ENCODE measurements at places on chromosomes 11 and 22.

- DNase-seq = no peak
- H3K27me3 ChIP-seq = no peaks in the 10 kb centered on the region
- no peaks in the 10 kb centered on the region for H3K36me3 ChIP-seq
- no peaks in the 10 kb centered on the region for H3K4me1 ChIP-seq
Observed at GRCh38 chr11:79400717-79401330, 40.0 kb downstream of the TENM4 start.

DNA sequence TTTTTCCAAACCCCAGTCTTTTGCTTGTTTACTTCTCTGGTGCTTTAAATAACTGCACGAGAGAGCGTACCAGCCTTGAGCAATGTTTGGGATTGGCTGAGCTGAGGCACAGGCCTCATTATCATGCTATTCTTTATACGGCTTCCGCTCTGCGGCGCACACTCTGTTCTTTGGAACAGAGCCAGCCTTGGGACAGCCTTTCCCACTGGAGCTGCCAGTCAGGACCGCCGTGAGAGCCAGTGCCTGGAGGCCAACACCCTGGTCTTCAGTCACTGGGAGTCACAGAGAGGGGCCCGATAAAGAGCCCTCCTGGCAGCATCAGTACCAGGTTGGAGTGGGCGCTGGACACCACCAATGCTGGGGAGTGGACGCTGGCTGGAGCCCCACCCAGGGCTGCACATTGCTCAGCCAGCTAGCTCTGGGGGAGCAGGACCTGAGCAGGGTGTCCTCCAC lies 125.6 kb downstream of the BCR start:
- H3K36me3 ChIP-seq = peaks cover 31% of the 10 kb centered on the region
- H3K4me1 ChIP-seq = no peaks in the 10 kb centered on the region
- H3K4me3 ChIP-seq = no peak overlapping the region
- H3K27me3 ChIP-seq = no peaks in the 10 kb centered on the region
- DNase-seq = no peak

- H3K36me3 ChIP-seq = peaks cover 1% of the 10 kb centered on the region
- no peaks in the 10 kb centered on the region for H3K4me1 ChIP-seq
- H3K4me3 ChIP-seq = no peak overlapping the region
Observed at GRCh38 chr11:69654660-69655478, 13.9 kb downstream of the CCND1 start.

GRCh38 chr11:18580113-18580766 lies 8.3 kb downstream of the UEVLD start:
- no peaks in the 10 kb centered on the region for H3K27me3 ChIP-seq
- no peak for DNase-seq
- H3K27ac ChIP-seq = no peak overlapping the region
- no peak overlapping the region for H3K4me3 ChIP-seq

DNA sequence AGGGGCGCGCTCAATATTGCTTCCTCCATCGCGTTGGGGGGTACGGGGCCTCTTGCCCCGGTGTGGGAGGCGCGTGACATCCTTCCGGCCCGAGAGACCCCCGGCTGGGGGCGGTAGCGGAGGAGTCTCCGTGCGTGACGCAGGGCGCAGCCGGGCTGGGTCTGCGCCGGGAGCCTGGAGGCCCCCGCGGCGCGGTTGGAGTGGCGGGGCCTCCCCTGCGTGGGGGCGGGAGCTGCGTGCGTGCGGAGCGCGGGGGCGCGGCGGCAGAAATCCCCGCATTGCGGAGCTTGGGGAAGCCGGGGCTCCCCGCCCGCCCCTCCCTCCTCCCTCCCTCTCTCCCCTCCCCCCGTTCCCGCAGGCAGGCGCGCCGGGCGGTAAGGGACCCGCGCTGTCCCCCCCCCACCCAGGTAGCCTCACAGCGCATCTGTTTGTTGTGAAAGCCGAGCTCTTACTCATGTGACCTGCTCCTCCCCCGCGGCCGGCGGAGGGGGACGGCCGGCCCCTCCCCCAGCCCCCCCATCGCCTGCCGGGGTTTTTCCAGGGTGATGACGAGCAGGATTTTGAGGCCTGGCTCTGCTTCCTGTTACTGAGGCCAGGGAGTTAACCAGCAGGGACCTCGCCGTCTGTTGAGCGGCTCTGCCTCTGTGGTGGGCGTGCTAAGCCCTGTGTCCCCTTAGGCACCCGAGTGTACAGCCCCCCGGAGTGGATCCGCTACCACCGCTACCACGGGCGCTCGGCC lies 1.6 kb downstream of the PIM3 start:
- H3K36me3 ChIP-seq = peaks cover 66% of the 10 kb centered on the region
- peaks cover 21% of the 10 kb centered on the region for H3K4me1 ChIP-seq
- no peaks in the 10 kb centered on the region for H3K27me3 ChIP-seq
- peak overlapping the region; percentile 94 for H3K4me3 ChIP-seq
- peak; percentile 60 for DNase-seq

DNA sequence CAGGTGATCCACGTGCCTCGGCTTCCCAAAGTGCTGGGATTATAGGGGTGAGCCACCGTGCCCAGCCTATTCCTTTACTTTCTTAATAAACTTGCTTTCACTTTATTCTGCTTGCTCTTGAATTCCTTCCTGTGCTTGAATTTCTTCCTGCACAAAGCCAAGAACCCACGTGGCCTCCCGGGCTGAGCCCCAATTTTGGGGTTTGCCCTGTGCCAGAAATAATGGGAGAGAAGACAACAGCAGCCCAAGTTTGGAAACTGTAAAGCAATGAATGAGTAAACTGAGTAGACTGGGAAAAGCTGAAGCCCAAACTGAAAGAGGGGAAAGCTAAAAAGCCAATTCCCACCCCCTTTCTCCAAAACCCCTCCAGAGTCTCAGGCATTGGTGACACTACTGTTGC lies 136.4 kb downstream of the NECTIN1 start:
- no peak overlapping the region for H3K27ac ChIP-seq
- H3K4me3 ChIP-seq = no peak overlapping the region
- no peaks in the 10 kb centered on the region for H3K36me3 ChIP-seq

GRCh38 chr22:17483688-17484372 lies 79.5 kb upstream of the SLC25A18 start:
- no peaks in the 10 kb centered on the region for H3K4me1 ChIP-seq
- H3K4me3 ChIP-seq = no peak overlapping the region
- no peak overlapping the region for H3K27ac ChIP-seq
- DNase-seq = no peak
- peaks cover 4% of the 10 kb centered on the region for H3K27me3 ChIP-seq

DNA sequence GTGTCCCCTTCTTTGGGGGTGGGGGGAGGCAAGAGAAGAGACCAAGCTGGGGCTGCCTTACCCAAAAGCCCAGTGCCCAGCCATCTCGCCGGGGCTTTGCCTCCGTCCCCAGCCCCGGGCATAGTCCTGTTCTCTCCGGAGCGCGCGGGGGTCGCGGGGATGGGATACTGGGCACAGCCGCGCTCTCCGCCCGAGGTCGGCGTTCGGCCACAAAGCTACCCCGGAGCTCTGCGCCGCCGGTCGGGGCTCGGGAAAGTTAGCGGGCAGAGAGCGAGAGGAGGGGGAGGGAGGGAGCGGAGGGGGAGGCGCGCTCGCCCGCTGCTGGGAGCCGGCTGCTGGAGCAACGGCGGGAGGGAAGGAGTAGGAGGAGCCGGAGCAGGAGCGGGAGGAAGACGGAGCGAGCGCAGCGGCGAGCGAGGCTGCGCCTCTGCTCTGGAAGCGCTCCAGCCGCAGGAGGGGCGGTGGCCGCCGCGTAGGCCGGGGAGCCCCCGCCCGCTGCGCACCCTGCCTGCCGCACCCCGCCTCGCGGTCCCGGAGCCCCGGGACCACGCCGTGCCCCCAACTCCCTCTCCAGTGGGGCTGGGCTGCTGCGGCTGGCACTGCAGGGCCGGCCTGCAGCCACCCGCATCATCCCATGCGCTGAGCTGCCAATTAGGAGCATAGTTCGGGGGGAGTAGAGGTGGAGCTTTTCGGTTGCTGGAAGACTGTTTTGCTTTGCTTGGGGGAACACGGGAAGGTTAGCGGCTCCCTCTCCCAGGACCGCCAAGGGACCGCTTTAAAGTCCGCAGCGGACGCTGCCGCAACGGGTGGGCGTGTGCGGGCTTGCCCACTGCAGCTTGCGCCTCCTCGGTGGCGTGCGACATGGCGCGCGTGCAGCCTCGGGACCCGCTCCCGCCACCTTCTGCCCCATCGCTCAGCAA lies at the start of gene SCN4B:
TSS of gene SCN4B (minus strand) at position 272 of the 920 bp plus-strand sequence. CDS start at position 122, 150 bp downstream.
- peaks cover 5% of the 10 kb centered on the region for H3K36me3 ChIP-seq
- DNase-seq = no peak
- no peak within 1 kb of the TSS for H3K27ac ChIP-seq
- H3K4me1 ChIP-seq = peaks cover 24% of the 10 kb centered on the region
- peaks cover 59% of the 10 kb centered on the region for H3K27me3 ChIP-seq
- peak within 1 kb of the TSS; percentile 60 for H3K4me3 ChIP-seq

GRCh38 chr22:38946771-38947170 lies 10.6 kb upstream of the APOBEC3A start:
- peaks cover 2% of the 10 kb centered on the region for H3K36me3 ChIP-seq
- no peak overlapping the region for H3K27ac ChIP-seq
- peaks cover 77% of the 10 kb centered on the region for H3K27me3 ChIP-seq
- peaks cover 11% of the 10 kb centered on the region for H3K4me1 ChIP-seq

GRCh38 chr11:19781351-19781750 lies 68.7 kb downstream of the NAV2 start:
- no peak overlapping the region for H3K4me3 ChIP-seq
- H3K36me3 ChIP-seq = peaks cover 2% of the 10 kb centered on the region
- no peak for DNase-seq
- no peak overlapping the region for H3K27ac ChIP-seq

DNA sequence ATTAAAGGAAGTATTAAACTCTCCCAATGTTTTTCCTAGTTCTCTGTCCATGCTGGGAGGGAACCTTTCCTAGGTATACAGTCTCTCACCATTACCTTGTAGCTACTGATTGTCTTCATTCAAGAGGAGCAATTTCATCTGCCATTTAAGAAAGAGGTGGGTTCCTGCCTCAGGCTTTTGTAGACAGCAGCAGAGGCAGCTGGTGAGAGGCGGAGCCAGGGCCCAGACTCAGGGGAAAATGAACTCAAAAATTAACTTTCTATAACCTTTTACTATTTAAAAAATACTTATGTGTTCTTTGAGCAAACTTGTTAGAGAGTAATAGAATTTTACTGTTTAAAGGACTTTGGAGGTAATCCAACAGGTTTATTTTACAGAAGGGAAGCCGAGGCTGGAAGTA lies 133.0 kb downstream of the SNX19 start:
- H3K27me3 ChIP-seq = peaks cover 24% of the 10 kb centered on the region
- no peak overlapping the region for H3K4me3 ChIP-seq
- no peaks in the 10 kb centered on the region for H3K4me1 ChIP-seq
- no peaks in the 10 kb centered on the region for H3K36me3 ChIP-seq
- DNase-seq = no peak

DNA sequence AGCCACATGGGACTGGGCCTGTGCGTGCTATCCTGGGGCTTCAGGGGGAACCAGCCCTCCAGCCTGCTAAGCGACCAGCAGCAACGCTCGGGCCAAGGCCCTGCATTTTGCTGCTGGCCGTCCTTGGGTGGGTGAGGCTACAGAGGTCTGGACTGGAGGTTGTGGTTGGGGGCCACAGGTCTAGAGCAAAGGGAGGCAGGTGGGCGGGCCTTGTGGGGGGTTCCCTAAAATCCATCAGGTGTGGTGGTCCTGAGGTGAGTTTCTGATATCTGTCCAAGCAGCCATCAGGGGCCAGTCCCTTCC lies 34.7 kb downstream of the PPM1F start:
- no peaks in the 10 kb centered on the region for H3K36me3 ChIP-seq
- H3K27ac ChIP-seq = no peak overlapping the region
- H3K4me1 ChIP-seq = no peaks in the 10 kb centered on the region
- no peak for DNase-seq

DNA sequence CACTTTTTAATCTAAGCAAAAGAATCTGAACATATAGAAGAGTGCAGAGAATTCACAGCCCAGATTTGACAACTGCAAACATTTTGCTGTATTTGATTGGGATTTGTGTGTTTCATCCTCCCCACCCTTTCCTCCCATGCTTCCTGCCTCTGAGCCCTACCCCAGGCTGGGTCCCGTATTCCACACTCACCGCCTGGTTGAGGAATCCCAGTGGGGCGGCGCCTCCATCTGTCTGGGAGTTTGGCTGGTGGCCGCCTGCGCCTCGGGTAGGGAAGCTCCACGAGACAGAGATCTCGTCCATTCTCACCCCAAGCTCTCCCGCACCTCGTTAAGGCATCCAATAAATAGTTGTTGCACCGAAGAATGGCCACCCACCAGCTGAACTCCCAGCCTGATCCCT lies 105.9 kb upstream of the SLC22A12 start:
- no peak overlapping the region for H3K27ac ChIP-seq
- H3K4me3 ChIP-seq = no peak overlapping the region
- no peaks in the 10 kb centered on the region for H3K36me3 ChIP-seq
- H3K4me1 ChIP-seq = peaks cover 9% of the 10 kb centered on the region
- DNase-seq = no peak

- no peak overlapping the region for H3K27ac ChIP-seq
- no peaks in the 10 kb centered on the region for H3K4me1 ChIP-seq
- no peak overlapping the region for H3K4me3 ChIP-seq
- DNase-seq = no peak
- H3K36me3 ChIP-seq = no peaks in the 10 kb centered on the region
- peaks cover 30% of the 10 kb centered on the region for H3K27me3 ChIP-seq
Observed at GRCh38 chr11:33389635-33390034, 132.5 kb downstream of the HIPK3 start.

GRCh38 chr11:1072116-1072820 lies 2.4 kb upstream of the MUC2 start:
- no peak for DNase-seq
- peaks cover 9% of the 10 kb centered on the region for H3K27me3 ChIP-seq
- no peaks in the 10 kb centered on the region for H3K4me1 ChIP-seq
- peaks cover 2% of the 10 kb centered on the region for H3K36me3 ChIP-seq
- no peak overlapping the region for H3K27ac ChIP-seq
- H3K4me3 ChIP-seq = no peak overlapping the region

- no peak for DNase-seq
- peaks cover 15% of the 10 kb centered on the region for H3K27me3 ChIP-seq
- peaks cover 2% of the 10 kb centered on the region for H3K36me3 ChIP-seq
Observed at GRCh38 chr11:58289266-58289665, 21.2 kb upstream of the OR10W1 start.
